Cerebellum (tissue), 4 donors: ENCODE measurements at places on chromosomes 2 and 18.

DNA sequence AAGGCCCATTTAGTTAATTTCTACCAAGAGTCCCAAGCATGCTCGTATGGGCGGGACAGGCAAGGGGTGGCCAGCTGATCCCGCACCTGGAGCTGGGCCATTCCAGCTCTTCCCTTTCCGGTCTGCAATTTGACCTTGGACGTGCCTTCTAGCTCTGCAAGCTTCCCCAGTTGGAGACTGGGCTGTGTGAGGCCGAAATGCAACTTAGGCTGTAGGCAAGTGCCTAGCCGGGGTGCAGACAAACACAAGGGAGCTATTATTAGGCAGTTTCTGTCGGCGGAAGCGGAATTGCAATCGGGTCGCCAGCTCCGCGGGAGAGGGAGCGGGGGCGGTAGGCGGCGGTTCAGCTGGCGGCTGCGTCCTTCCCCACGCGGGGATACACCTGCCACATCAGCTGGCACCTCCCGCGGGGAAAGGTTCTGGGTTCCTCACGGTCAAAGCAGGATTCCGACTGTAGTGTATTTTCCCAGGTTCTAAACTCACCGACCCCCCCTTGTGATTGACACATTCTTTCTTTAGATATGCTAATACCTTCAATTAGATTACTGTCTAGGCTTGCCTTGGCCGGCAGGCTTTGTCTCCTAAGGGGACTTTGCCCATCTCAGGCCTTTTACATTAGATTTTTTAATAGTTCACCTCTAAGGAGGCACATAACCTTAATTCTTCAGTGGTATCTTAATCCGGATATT, 17.1 kb upstream of the ZNF532 start:
- no peak for DNase-seq

- DNase-seq: no peak
Observed at GRCh38 chr2:5674026-5674340, 18.2 kb upstream of the SOX11 start.

- DNase-seq: no peak
Observed at GRCh38 chr2:211390536-211391188, 834.3 kb downstream of the CPS1 start.

DNA sequence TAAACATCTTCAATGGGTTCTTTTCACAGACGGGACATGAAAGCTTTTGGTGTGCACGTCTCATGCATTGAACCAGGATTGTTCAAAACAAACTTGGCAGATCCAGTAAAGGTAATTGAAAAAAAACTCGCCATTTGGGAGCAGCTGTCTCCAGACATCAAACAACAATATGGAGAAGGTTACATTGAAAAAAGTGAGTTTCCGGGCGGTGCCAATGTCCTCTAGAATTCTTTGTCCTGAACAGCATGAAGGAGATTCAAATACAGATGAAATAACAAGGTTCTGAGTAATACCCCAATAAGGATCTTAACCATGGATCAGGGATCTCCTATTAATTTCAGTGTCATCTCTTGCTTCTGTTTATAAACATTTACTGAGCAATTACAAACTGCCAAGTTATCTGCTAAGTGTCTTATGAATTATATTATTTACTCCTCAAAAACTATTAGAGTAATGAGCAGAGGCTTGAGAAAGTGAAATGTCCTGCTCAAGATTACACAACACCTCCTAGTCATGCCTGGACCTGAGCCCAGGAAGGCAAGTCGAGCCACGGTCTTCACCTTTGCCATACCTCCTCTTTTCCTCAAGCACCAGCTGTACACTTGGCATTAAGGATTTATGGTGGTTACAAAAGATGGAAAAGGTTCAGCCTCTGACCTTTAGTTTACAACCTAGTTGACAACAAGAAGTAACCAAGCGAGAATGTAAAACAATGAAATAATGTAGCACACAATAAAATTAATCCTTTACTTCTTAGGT, 22.6 kb downstream of the DHRS9 start:
- no peak for DNase-seq

GRCh38 chr2:8872821-8873432, 35.5 kb upstream of the KIDINS220 start:
- peak; percentile 22 for DNase-seq

GRCh38 chr18:74840492-74841167, 243.0 kb downstream of the ZNF407 start:
- no peak for DNase-seq

DNA sequence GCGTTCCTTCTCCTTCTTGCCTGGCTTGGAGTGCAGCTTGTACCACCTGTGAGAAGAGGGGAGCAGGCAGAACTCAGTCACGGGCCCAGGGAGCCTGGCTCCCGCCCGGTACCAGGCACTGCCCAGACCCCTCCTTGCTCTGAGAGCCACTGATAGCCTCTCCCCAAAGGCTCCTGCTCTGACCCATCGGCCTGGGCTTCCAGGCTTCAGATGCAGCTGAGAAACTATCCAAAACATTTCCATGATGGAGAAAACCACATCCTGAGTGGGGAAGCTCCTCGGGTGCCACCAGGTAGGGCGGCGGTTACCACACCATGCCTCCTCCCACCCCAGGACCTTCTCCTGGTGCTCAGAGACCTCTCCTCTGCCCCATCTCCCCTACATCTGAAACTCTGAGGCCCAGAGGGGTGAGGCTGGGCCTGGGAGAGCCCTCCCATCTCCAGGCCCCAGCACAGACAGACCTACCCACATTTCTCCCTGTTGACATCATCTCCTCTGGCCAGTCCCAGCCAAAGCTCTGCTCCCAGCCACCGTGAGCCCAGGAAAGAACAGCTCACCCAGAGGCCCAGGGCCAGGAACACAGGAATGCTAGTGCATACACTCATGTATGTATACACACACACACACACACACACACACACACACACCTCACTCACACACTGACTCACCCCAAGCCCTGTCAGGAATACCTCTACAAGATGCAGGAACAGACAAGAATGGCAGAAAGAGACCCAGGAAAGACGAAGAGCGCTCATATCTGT, 17.9 kb upstream of the SFXN5 start:
- DNase-seq: no peak

- DNase-seq: no peak
Observed at GRCh38 chr2:69288429-69288828, 98.6 kb downstream of the GFPT1 start.

DNA sequence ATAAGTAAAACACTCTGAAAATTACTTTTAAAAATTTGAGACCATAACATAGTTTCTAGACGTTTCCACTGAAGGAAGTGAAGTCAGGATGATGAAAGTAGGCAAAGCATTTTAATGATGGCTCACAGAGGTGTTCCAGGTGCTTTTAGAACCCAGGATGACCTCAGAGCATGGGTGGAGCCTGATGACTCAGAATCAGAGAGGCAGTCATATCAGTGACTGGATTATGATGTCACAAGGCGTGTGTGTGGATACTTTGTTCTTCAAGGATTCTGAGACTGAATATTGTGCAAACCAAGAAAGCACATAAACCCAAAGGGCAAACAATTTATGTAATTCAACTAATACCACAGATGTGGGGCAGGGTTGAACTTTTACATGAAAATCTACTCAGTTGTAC, 208.0 kb upstream of the FBXO11 start:
- DNase-seq: no peak

DNA sequence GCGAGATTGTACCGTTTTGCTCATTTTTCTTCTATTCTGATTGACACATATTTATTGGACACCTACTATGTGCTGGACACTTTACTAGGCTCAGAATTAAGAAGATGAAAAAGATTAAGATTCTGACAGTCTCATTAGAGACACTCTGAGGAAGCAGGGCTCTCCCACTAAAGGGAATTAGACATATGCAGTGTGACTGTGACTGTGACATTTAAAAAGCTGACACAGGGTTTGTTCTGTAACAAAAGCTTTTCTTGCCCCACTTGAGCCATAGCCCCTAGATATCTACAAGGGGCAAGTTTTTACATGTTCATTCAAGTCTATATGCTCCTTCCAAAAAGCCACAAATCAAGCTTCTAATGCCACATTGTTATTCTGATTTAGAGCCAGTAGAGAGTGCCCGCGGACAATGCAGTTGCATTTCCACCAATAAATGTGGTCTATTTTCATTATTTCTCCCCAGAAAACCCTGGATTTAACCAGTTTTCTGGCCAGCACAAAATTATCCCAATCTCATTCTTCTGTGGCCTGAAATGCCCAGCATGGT, 9.8 kb downstream of the ARHGAP25 start:
- DNase-seq: no peak

DNA sequence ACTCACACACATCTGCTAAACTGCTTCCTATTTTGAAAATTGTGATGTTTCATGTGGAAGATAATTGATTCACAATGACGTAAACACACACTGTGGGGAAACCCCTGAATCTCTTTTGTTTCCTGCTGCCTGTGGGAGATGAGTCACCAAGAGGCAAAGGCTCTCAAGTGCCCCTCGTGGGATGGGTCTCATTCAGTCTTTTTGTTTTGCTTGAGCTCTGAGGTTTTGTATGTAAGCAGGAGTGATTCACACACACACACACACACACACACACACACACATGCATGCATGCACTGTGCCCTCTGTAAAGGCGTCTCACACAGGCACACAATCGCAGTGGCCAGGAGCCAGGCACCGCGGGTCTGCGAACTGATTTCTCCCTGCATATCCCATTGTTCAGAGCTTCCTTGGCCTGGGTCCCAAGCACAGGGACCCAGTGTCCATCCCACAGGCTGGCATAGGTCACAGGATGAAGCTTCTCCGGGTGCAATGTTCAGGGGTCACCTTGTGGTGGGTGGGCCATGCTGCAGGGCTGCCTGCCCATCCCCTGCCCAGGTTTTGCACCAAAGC, 12.1 kb upstream of the ARHGEF4 start:
- no peak for DNase-seq

- no peak for DNase-seq
Observed at GRCh38 chr2:231926761-231927565, 767 bp upstream of the NPPC start.

DNA sequence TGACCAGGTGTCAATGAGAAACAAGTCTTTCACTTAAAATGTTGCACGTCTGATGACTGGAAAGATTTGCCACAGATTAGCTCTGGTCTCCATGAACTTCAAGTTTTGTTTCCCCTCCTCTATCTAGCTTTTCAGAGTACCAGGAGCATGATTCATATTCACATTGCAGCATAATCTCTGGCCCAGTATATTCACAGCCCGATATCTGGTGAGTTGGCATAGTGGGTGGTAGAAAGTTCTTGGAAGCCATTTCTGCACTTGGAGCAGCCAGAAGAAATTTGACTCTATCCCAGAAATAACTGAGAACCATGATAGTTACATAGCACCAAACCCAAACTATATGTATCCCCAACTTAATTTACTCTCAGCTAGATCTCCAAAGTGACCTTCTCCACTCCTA, 503.9 kb downstream of the PID1 start:
- no peak for DNase-seq

DNA sequence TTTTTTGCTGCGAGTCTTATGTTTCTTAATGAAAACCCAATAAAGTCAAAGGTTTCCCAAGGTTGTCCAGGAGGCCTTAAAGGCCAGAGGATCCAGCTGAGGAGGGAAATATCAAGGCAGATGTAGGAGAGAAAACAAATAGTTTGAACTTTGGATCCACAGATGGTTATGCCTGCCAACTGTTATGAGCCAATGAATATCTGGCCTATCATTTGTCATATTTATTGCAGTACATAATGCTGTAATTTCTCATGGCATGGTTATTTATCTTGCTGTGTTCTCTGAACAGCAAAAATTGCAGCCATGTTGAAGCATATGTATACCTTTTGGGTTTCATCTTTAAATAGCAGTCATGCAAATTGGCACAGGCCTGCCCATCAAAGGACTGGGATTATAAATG, 38.2 kb upstream of the CAVIN2 start:
- no peak for DNase-seq

GRCh38 chr2:61759005-61759404, 94.9 kb downstream of the FAM161A start:
- no peak for DNase-seq

DNA sequence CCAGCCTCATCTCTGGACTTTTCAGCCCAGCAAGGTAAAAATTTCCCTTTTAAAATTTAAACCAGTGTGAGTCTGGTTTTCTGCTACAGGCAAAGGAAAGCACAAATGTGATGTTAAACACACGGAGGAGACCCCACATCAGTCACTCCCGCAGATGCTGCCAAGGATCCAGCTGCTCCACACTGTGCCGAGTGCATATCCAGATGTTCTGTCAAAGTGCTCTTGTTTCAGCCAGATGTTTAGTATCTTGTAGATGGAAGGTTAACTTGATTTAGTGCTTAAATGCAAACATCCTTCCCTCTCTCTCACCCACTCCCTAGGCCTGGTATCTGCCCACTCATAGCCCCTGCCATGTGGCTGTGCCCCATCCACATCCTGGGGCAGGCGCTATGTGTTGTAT, 15.8 kb upstream of the ATOH8 start:
- no peak for DNase-seq

GRCh38 chr2:26068602-26069298, 34.9 kb downstream of the RAB10 start:
- DNase-seq: no peak

DNA sequence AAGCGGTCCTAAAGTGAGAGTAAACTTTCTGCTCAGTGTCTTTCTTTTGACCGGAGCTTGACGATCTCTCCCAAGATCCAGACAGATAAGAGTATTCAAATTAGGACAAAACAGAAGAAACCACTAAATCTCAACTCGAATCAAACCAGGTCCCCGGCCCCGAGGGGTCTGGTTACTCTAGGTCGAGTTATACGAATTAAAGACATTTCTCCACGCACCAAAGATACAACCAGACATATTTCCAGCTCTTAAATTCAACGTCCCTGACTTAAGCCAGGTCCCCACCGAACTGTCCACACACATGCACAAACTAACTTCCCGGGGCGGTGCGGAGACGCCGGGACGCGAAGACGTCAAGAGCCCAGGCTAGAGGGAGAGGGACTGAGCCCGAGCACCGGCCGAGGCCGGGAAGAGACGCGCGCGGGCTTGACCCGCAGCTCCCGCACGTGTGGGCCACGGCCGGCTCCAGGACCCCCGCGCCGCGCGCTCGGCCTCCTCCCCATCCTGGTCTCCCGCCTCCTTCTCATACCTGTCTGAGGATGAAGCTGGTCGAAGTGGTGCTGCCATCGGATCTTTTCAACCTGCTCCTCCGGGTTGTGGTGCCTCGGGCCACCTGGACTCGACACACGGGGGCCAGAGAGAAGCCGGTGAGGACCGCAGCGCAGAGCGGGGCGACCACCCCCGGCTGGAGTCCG, 896 bp downstream of the CACNB4 start:
- peak; percentile 8 for DNase-seq

DNA sequence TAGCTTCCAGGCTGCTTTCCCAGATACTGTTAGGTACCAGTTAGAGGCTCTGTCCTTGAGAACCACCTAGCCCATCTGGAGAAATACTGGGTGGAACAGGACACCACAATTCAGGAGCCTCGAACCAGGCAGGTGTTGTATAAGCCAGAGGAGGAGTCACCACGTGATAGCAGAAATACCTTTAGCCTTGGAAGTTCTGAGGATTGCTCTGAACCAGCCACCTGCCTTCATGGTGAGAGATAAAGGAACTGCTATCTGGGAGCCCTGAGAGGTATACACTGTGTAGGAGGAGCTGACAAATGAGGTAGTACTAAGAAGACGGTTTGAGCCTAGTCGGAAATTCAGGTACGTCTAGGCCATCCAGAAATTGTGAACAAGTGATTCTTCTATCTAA, 7.6 kb upstream of the GPBAR1 start:
- no peak for DNase-seq
